ENCODE measurements at places on chromosomes 6 and 20.

- H3K27ac ChIP-seq = no peak overlapping the region
- no peak for DNase-seq
- no peaks in the 10 kb centered on the region for H3K4me1 ChIP-seq
- no peaks in the 10 kb centered on the region for H3K27me3 ChIP-seq
These were observed 20.0 kb downstream of the NOL4L start for GRCh38 chr20:32564921-32565734.

DNA sequence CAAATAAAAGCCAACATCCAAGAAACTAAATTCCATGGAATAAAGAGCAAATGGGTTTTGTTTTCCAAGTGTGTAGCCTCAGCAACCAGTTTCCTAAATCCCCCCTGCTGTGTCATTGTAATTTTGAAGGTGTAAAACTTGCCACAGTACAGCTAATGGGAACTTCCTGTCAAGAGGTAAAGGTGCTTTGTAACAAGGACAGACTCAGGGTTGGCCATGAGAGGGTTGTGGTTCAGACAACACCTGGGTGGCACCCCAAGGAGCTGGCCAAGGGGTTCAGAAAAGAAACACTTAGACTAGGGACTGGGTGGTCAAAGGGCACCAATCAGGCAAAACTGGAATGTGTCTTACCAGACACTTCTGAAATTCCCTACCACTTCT lies 52.4 kb upstream of the LYRM2 start:
- H3K4me1 ChIP-seq = no peaks in the 10 kb centered on the region
- no peak overlapping the region for H3K27ac ChIP-seq
- H3K27me3 ChIP-seq = no peaks in the 10 kb centered on the region
- peaks cover 10% of the 10 kb centered on the region for H3K36me3 ChIP-seq

DNA sequence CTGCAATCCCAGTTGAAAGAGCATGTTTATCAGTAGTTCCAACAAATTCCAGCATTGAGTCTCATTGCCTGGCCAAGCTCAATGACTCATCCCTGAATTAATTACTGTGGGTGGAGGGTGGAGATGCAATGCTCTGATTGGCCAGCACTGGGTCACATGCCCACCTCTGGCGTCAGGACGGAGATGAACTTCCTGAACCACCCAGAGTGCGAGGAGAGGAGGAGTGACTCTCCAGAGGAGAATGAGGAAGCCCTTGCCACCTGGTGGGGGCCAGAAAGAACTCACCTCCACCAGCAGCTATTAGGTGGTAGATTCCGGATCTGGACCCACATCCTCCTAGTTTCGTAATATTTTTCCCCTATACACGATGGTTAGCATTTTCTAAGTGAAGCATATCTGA lies 283.9 kb downstream of the TBC1D7 start:
- H3K4me1 ChIP-seq = no peaks in the 10 kb centered on the region
- no peaks in the 10 kb centered on the region for H3K27me3 ChIP-seq
- H3K4me3 ChIP-seq = no peak overlapping the region
- DNase-seq = no peak
- no peaks in the 10 kb centered on the region for H3K36me3 ChIP-seq
- H3K27ac ChIP-seq = no peak overlapping the region

DNA sequence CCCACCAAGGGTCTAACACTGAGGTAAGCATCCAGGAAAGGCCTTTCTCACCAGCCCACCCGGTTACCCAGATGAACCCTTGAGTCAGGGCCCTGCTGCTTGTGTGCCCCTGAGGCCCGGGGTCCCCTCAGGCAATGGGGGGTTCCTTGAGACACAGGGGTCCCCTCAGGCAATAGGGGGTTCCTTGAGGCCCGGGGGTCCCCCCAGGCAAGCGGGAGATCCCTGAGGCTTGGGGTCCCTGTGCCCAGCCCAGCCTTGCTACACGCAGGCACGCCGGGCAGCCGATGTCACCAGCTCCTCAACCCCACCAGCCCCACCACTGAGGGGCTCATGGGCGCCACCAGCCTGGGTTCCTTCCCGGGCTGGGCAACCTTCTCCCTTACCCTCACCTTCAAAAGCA lies 247.2 kb downstream of the TTLL2 start:
- H3K27me3 ChIP-seq = no peaks in the 10 kb centered on the region
- no peak overlapping the region for H3K27ac ChIP-seq
- no peaks in the 10 kb centered on the region for H3K36me3 ChIP-seq
- DNase-seq = no peak

DNA sequence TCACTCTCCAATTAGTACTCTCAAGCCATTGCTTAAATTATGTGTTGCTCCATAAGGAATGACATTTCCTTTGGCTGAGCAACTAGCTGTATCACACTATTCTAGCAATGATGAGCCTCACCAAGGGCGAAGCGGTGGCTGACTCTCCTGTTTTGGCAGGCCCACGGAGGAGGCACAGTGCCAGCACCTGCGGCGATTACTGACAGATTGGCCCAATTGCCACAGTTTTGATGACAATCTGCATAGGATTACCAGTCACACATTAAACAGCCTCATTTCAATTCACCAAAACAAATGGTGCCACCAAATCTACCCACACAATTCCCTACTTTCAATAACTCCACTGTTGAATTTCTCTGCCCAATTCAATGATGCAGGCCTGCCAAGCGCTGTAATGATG lies 286.9 kb downstream of the PTPRK start:
- no peak overlapping the region for H3K4me3 ChIP-seq
- H3K36me3 ChIP-seq = no peaks in the 10 kb centered on the region
- DNase-seq = no peak
- H3K27ac ChIP-seq = no peak overlapping the region
- no peaks in the 10 kb centered on the region for H3K4me1 ChIP-seq

GRCh38 chr6:31075528-31075927 lies 36.8 kb downstream of the C6orf15 start:
- no peaks in the 10 kb centered on the region for H3K4me1 ChIP-seq
- no peak overlapping the region for H3K4me3 ChIP-seq

- H3K27me3 ChIP-seq = no peaks in the 10 kb centered on the region
- no peak overlapping the region for H3K4me3 ChIP-seq
- no peaks in the 10 kb centered on the region for H3K4me1 ChIP-seq
- H3K36me3 ChIP-seq = peaks cover 3% of the 10 kb centered on the region
These were observed 33.5 kb downstream of the ZBTB2 start for GRCh38 chr6:151357758-151358436.

DNA sequence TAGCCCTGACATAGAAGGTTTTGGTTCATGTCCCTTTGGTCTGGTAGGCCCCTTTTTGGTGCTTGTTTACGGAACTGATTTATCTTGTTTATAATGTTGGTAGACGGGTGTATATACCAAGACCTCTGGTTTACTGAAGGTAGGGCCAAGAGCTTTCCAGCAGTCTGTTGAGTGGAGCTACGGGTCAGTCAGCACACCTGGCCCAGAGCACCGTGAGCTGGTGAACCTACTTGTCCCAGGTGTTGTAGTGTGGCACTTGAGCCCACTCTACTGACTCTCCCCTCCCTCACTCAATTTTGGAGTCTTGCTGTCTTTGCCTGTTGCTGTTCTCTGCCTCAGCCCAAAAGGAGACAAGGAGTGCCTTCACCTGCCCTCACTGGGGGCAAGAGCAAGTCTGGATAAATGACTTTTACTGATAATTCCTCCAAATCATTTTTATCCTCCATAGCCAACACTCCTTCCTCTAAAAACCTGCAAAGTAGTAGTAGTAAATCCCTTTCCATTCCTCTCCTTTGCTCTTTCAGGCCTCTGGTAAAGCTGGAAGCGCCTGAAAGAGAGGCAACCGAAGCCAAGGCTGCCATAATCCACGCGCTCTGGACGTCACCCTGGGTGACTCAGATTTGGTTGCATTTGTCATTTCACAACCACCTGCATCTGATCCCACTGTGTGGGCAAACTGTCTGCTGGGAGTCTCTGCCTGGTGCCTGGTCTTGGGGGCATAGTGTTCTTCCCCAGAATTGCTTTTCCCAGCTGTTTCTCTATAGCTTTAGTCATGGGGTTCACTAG lies 22.2 kb downstream of the RREB1 start:
- no peaks in the 10 kb centered on the region for H3K27me3 ChIP-seq
- no peak overlapping the region for H3K27ac ChIP-seq
- no peak for DNase-seq

DNA sequence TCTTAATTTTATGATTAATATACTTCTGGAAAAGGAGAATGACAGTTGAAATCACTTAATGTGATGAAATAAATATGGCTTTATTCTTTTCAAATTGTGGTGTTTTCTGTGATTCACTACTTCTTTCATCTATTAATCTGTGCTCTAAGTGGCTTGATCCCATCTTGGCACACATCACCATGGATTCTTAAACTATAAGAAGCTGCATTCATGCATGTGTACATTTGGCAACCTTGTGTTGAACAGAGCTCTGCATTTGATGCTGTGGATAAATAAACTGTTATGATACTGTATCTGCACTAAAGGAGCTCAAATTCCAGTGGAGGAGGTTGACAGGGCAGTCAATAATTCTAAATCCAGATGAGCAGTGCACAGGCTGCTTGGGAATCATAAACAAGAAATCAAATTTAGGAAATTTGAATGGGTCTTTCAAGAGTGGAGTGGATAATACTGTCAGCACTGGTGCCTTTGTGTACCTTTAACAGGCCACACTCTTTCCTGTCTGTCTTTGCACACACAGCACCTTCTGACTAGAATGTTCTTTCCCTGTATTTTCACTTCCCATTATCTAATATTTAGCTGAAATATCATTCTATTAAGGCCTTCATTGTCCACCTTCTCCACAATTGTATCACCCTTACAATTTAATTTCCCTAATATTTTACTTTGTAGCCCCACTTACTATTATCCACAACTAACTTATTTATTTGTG lies 252.9 kb downstream of the GRM1 start:
- no peaks in the 10 kb centered on the region for H3K27me3 ChIP-seq
- DNase-seq = no peak
- H3K27ac ChIP-seq = no peak overlapping the region
- H3K4me3 ChIP-seq = no peak overlapping the region
- H3K36me3 ChIP-seq = no peaks in the 10 kb centered on the region

DNA sequence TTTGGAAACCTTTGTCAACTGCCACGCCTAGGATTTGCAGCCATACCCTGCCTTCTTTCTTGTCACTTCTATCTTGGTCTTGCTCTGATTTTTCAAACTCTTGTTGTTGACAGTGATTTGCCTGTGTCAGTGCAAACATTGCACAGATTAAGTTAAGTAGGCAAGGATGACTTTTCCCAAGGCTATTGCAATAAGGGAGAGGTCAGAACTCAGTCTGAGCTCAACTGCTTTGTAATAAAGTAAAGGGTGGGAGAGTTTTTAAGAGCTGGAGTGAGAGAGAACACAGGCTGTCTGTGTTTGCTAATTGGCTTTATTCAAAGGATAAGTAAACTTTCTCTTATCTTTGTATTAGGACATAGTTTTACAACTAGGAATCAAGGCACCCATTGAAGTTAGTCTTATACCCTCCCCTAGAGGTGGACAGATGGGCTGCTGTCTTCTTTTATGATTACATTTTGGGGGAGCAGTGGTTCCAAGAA lies 448.6 kb downstream of the PHF3 start:
- H3K36me3 ChIP-seq = no peaks in the 10 kb centered on the region
- H3K27me3 ChIP-seq = no peaks in the 10 kb centered on the region
- no peak for DNase-seq
- no peak overlapping the region for H3K27ac ChIP-seq
- no peaks in the 10 kb centered on the region for H3K4me1 ChIP-seq
- no peak overlapping the region for H3K4me3 ChIP-seq

- no peak overlapping the region for H3K27ac ChIP-seq
- no peak overlapping the region for H3K4me3 ChIP-seq
- no peaks in the 10 kb centered on the region for H3K27me3 ChIP-seq
- no peaks in the 10 kb centered on the region for H3K36me3 ChIP-seq
- DNase-seq = no peak
These were observed 115.9 kb upstream of the AGPAT4 start for GRCh38 chr6:161389756-161390155.

DNA sequence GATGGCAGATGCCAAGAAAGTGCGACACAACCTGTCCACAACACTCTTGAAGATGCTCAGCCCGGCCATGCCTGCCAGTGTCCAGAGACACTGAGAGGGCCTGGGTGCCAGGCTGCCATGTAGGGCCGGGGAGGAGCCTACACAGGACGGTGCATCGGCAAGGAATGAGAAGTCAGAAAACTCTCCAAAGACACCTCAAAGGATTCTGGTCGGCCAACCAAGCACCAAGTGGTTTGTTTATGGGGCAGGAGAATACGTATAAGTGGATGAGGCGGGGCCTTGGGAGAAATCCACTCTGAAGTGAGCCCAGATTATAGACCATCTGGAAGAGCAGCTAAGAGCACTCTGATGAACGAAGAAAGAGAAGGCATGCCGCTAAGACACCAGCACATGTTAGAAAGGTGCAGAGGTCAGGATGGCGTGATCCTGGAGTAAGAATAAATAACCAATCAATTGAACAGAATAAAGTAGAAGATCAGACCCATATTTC lies 120.7 kb upstream of the FOXQ1 start:
- no peaks in the 10 kb centered on the region for H3K27me3 ChIP-seq
- H3K4me3 ChIP-seq = no peak overlapping the region
- DNase-seq = no peak
- no peak overlapping the region for H3K27ac ChIP-seq
- no peaks in the 10 kb centered on the region for H3K36me3 ChIP-seq

DNA sequence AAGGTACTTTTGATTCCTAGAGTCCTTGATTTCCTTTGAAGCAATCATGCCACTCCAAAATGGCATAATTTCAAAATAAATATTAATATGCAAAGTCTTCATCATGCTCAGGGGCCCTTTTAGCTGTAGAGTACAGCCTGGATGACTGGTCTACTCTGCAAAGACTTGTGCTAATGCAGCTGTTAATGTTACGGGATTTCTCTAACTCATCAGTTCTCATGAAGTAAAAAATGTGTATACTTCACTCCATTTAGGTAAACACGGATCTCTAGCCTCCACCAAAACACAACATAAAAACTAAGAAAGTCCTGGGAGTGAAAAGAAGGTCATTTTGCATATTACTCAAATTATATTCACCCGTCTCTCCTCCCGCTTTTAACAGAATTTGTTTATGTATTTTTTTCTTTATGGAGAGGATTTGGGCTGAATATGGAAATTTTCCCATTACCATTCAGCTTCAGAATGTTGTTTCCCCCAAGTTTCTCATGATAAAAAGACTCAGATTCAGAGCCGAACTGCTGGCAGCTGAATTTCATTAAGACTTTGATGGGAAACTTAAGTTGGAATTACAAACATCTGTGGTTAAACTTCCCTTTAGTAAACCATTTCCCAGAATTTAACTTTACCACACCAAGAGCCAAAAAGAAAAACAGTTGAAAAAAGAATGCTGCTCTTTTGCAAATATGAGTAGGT lies 8.7 kb downstream of the LAMA4 start:
- H3K27me3 ChIP-seq = no peaks in the 10 kb centered on the region
- H3K4me1 ChIP-seq = no peaks in the 10 kb centered on the region
- peak; percentile 58 for DNase-seq
- no peak overlapping the region for H3K27ac ChIP-seq

DNA sequence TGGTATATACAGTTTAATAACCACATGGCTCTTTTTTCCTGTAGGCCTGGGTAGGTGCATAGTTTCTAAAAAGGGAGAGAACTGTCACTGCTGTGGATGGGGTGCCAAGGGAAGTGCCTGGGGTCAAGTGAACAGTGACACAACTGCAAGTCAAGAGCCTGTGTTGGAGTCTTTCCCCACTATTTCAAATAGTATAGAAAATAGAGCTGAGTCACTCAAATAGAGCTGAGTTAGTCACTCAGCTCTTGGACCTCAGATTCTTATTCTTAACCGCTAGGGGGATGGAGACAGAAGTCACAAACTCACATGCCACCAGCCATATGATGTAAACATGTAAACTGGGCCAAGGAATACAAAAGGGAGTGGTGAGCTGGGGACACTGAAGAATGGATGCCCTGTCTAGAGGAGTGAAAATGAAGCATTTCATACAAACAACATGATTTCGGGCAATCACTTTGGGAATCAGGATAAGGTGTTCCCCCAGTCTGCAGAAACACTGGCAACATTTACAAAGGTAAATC lies 2.1 kb downstream of the NQO2 start:
- no peaks in the 10 kb centered on the region for H3K27me3 ChIP-seq
- H3K4me3 ChIP-seq = peak overlapping the region; percentile 93
- no peak overlapping the region for H3K27ac ChIP-seq
- no peak for DNase-seq
